ENCODE measurements at places on chromosomes 4 and X.
A peak's percentile ranks its signal among the peaks of the same experiment; 100 is the strongest.

DNA sequence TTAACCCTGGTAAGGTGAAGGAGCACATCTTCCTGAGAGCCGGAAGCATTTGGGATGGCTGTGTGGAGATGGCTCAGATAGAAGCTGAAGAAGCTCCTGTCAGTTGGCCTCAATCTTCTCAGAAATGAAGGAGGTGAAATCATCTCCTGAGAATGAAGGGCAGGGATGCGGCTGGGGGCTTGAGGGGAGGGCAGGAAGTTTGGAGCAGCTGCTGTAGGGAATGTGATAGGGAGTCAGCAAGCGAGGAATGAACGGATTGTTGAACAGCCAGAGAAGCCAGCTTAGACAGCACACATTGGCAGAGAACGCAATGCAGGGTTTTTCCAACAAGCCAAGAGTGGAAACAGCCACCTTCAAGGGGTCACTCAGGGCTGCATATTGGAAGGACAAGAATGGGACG is 10.0 kb downstream of the KCNE5 start:
- DNase-seq = no peak

DNA sequence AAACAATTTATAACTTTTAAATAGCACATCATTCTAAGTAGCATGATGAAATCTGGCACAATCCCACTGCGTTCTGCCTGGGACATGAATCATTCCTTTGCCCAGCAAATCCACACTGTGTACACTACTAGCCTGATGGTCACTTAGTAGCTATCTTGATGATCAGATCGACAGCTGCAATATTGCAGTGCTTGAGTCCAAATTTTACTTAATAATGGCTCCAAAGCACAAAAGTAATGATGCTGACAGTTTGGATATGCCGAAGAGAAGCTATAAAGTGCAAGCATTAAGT is 86.6 kb upstream of the NPNT start:
- no peak for DNase-seq

DNA sequence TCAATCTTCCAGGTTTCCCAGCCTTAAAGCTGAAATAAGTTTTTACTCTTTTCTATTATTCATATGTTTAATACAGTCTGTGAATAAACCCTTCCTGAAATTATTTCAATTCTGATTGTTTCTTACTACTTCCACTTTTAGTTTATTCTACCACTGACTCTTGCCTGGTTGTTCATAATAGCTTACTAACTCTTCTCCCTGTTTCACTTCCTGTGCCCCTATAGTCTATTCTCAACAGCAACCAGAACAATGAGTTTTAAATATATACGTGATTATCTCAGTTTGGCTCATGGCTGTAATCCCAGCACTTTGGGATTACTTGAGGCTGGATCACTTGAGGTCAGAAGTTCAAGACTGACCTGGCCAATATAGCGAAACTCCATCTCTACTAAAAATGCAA is 408.0 kb upstream of the SPOCK3 start:
- no peak for DNase-seq

GRCh38 chr4:16779028-16779675 is 119.3 kb downstream of the LDB2 start:
- no peak for DNase-seq

- no peak for DNase-seq
Observed at GRCh38 chr4:188396037-188396436, 256.8 kb downstream of the TRIML1 start.

DNA sequence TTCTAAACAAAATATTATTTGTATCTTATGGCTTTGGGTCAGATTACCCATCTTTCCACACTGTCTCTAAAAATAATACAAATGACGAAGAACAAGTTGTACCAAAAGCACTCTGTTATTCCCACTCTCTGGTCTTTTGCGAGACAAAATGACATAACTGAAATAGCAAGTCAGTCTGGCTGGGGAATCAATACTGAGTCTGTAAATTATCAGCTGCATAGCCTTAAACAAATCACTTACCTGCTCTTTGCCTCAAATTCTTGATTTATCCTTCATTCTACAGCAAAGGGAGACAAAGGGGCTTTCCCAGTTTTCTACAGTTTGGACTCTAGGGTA is 40.9 kb downstream of the SOWAHB start:
- DNase-seq = no peak

- no peak for DNase-seq
Observed at GRCh38 chr4:5887361-5888221, 5.3 kb downstream of the CRMP1 start.

DNA sequence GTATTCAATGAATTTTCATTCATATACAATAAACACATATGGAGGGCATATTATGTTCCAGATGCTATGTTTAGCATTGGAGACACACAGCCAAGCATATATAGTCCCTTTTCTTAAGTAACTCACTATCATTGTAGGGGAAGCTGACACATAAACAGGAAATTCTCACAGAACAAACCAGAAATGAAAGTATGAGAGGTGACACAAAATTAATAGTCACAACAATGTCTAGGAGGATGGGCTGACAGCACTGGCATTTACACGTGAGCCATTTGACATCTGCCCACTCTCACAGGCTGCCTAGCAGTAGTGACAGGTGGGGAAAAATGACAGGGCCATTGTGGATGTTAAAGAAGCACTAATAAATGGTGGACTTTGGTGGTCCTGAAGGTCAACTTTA is 2.6 kb upstream of the CNOT6L start:
- no peak for DNase-seq

DNA sequence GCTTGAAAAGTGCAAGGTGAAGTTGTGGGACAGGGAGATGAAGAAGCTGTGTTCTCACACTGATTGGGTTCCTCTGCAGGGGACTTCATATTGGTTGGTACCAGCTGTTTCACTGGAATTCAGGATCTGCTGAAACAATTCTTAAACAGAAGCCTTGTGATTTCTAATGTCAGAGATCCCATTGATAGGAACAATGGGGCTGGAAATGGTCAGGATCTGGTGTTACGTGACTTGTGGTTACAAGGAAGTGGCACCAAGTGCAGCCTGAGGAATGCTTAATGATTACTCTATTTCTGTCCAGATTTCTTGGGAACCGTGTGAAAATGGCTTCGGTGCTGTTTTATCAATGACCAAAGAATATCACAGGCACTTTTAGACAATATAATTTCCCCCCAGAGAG is 68.1 kb downstream of the MOSPD2 start:
- no peak for DNase-seq

DNA sequence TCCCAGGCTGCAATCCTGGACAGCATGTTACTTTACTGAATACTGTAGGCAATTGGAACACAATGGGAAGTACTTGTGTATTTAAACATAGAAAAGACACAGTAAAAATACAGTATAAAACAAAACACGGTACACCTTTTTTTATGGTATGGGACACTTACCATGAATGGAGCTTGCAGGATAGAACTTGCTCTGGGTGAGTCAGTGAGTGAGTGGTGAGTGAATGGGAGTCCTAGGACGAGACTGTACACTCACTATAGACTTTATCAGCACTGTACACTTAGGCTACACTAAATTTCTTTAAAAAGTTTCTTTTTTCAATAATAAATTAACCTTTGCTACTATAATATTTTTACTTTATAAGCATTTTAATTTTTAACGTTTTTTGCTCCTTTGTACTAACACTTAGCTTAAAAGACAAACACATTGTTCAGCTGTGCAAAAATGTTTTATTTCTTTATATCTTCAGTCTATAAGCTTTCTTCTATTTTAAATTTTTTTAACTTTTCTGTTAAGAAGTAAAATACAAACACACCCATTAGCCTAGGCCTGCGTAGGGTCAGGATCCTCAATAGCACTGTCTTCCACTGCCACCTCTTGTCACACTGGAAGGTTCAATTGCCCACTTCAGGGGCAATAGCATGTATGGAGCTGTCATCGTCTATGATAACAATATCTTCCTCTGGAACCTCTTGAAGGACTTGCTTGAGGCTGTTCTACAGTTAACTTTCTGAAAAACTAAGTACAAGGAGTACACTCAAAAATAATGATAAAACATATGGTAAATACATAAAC is 293.5 kb upstream of the FSTL5 start:
- DNase-seq = no peak

- no peak for DNase-seq
Observed at GRCh38 chr4:90299373-90299772, 172.2 kb downstream of the CCSER1 start.

- DNase-seq = no peak
Observed at GRCh38 chrX:119755981-119756533, 2.3 kb upstream of the SOWAHD start.

DNA sequence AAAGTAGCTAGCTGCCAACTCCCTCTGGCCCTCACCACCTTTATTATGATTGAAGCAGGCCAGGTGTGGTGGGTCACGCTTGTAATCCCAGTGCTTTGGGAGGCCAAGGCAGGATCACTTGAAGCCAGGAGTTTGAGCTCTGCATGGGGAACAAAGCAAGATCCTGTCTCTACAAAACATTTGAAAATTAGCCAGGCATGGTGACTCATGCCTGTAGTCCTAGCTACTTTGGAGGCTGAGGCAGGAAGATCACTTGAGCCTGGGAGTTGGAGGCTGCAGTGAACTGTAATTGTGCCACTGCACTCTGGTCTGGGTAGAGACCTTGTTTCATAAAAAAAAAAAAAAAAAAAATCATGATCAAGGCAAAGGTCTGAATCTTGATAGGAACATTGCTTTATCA is 467.0 kb upstream of the DIPK2B start:
- DNase-seq = no peak

- peak; percentile 50 for DNase-seq
Observed at GRCh38 chrX:40171513-40172400, 74.0 kb upstream of the BCOR start.

- DNase-seq = no peak
Observed at GRCh38 chrX:24146283-24146949, 3.1 kb upstream of the ZFX start.

- no peak for DNase-seq
Observed at GRCh38 chrX:96715481-96715880, 30.8 kb downstream of the DIAPH2 start.

DNA sequence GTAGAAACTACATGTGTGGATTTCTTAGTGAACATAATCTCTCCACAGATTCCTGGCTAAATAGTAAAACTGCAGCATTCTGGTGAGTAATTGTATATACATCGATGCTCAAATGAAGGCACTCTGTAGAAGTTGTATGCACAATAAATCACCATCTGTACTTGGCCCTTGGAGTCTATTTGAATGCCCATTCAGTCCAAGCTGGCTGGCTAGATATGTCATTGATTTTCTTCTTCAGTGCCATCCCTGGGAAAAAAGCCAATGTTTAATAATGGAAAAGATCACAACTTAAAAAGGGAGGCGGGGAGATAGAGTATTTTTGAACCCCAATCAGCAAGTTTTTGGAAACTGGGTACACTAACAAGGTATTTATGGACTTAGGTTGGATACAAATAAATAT is 381.0 kb upstream of the TEX13C start:
- no peak for DNase-seq

- no peak for DNase-seq
Observed at GRCh38 chr4:122952028-122952427, 29.6 kb upstream of the NUDT6 start.

- DNase-seq = no peak
Observed at GRCh38 chr4:101229116-101229515, 118.2 kb downstream of the PPP3CA start.

DNA sequence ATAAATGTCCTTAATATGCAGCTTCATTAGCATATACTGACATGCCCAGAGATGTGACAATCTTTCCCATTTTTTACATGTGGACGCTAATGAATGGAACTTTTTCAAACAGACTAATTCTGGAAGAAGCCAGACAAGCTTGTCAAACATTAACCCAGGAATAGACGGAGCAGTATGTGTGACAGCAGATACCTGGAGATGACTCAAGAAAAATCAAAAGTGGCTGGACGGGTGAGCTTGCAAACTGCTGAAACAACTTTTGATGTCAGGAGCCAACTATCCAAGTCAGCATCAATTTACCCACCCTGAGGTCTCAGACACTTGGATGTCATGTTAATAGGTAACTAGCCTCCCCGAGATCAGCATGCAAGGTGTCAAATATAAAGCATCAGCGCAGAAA is 183.0 kb downstream of the PACRGL start:
- DNase-seq = no peak

DNA sequence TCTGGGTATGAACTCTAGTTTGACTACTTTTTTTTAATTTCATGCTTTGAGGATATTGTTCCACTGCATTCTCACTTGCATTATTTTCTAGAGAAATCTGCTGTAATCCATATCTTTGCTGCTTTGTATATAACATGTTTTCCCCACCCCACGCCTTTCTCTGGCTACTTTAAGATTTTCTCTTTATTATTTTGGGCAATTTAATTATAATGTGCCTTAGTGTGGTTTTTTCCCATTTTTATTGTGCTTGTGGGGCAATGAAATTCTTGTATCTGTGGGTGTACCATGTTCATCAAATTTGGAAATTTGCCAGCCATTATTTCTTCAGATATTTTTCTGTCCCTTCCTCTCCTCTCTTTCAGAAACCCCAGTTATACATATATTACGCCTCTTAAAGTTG is 15.1 kb upstream of the PPP2R2C start:
- no peak for DNase-seq

DNA sequence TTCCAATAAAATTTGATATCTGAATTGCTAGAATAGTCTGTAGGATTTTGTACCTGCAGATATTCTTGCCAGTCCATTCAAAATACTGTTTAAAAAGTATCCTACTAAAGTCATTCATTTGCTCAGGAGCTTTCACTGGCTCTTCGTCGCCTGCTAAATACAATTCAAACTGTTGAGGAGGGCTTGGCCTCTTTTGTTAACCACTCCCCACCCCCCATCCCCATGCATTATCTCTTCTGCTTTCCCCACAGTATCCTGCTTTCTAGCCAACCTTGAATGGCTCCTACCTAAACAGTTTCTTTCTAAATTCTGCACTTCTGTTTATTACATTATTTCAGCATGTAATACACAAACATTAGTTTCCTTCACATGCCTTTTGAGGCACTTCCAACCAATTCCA is 230.8 kb downstream of the CPE start:
- no peak for DNase-seq

GRCh38 chr4:15348236-15348635 is 79.6 kb upstream of the C1QTNF7 start:
- no peak for DNase-seq

- DNase-seq = no peak
Observed at GRCh38 chr4:8238515-8239053, 31.0 kb upstream of the HTRA3 start.

DNA sequence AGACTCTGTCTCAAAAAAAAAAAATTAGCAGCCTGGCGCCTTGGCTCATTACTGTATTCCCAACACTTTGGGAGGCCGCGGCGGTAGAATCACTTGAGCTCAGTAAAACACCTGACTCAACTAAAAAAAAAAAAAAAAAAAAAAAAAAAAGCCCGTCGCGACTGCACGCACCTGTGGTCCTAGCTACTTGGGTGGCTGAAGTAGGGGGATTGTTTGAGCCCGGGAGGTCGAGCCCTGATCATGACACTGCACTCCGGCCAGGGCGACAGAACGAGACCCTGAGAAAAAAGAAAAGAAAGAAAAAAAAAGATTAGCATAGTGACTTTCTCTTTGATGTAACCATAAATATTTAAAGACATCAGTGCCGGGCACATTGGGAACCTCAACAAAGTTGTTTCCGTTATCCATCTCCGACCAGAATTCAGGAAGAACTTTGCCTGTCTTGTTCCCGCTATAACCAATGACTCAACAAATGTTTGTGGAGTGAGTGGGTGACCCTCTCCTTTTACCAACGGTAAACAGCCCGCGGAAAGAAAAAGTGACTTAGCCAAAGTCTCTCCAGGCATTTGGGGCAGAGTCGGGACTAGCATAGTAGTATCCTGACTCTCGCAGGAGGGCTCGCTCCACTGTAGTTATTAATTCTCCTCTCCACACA is 553 bp upstream of the MED28 start:
- no peak for DNase-seq

All from colonic mucosa (tissue), 4 donors.